HCT116 (cell line): ENCODE measurements at places on chromosomes 2 and 18. TPM values are rescaled to one million over a fixed set of nuclear protein-coding genes. Genes with fewer than 3 reads are reported as not detected.

- H3K36me3 ChIP-seq: no peaks in the 10 kb centered on the region
- peaks cover 76% of the 10 kb centered on the region for H3K27me3 ChIP-seq
- no peaks in the 10 kb centered on the region for H3K4me1 ChIP-seq
- no peak overlapping the region for H3K4me3 ChIP-seq
- no peak overlapping the region for H3K27ac ChIP-seq
Observed at GRCh38 chr2:239682518-239682917, 281.7 kb upstream of the HDAC4 start.

Gene CYP1B1
- total RNA-seq: 2.6 TPM

DNA sequence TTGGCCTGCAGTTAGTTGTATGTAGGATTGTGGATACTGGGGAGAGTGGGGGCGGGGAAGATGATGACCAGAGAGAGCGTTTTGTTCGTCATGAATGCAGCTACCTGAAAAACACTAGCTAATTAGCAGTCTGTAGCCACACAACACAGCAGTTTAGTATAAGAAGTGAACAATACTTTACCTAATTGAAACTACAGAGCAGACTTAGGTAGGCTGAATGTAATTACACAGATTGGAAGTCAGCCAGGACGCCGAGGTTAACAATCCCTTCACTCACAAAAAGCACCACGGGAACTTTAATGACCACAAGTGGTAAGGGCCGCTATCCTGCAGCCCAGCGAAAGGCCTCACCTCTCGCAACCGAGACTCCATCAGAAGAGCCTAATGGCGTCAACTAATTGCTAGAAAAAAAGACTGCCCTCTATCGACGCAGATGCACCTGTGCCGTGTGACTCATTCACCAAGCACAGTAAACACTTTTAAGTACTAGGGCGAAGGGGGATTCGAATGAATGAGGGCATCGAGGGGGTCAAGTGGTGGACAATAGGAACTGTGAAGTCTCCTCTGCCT is 591.0 kb downstream of the ARHGAP15 start:
- no peak overlapping the region for H3K4me3 ChIP-seq
- H3K4me1 ChIP-seq: no peaks in the 10 kb centered on the region
- no peaks in the 10 kb centered on the region for H3K36me3 ChIP-seq
- H3K27ac ChIP-seq: no peak overlapping the region
- no peaks in the 10 kb centered on the region for H3K27me3 ChIP-seq
- peak; percentile 7 for DNase-seq

DNA sequence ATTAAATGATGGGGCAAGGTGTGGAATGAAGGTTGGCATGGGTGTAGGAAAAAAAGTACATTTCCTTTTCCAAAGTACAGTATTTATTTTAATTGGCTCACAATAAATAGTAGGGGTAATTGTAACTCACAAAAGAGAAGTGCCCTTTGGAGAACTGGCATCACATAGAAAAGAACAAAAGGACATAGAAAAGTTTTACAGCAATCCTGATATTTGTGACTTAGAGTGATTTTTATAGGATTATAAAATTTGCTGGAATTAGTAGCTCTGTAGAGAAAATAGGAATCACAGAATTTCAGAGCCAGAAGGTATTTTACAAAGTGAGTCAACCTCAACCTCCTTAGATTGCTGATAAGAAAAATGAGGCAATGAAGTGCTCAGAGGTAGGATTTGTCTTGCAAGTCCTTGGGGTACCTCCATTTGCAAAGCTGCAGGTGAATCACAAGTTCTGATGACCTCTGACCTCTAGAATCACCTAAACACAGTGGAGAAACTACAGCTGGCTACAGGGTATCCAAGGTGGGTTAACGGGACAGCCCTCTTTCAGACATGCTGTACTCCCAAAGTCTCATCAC is 133.6 kb downstream of the SOCS6 start:
- H3K4me3 ChIP-seq: no peak overlapping the region
- H3K27me3 ChIP-seq: no peaks in the 10 kb centered on the region
- DNase-seq: peak; percentile 52
- no peaks in the 10 kb centered on the region for H3K36me3 ChIP-seq
- peaks cover 81% of the 10 kb centered on the region for H3K4me1 ChIP-seq
- H3K27ac ChIP-seq: peak overlapping the region; percentile 99

GRCh38 chr2:107062173-107062572 is 176.2 kb upstream of the ST6GAL2 start:
- H3K27ac ChIP-seq: no peak overlapping the region
- DNase-seq: no peak
- no peaks in the 10 kb centered on the region for H3K4me1 ChIP-seq
- H3K36me3 ChIP-seq: no peaks in the 10 kb centered on the region
- no peaks in the 10 kb centered on the region for H3K27me3 ChIP-seq
- H3K4me3 ChIP-seq: no peak overlapping the region

DNA sequence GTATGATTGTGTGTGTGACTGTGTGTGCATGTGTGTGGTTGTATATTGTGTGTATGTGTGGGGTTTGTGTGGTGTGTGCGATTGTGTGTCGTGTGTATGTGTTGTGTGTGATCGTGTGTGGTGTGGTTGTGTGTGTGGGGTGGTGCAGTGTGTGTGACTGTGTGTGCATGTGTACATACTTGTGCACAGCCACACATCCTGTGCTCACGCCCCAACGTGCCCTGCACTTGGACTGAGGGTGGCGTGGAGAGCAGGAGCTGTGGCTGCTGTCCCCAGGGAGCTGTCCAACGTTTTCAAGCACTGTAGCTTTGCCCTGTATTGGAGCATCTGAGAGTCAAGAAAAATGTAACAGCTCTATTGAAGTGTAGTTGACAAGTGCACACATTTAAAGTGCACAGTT is 243.2 kb upstream of the HDAC4 start:
- no peaks in the 10 kb centered on the region for H3K36me3 ChIP-seq
- no peak overlapping the region for H3K4me3 ChIP-seq
- no peak for DNase-seq
- H3K4me1 ChIP-seq: no peaks in the 10 kb centered on the region
- no peak overlapping the region for H3K27ac ChIP-seq

GRCh38 chr18:57087644-57088376 is 59.1 kb upstream of the BOD1L2 start:
- H3K4me1 ChIP-seq: peaks cover 14% of the 10 kb centered on the region
- no peak overlapping the region for H3K4me3 ChIP-seq
- no peaks in the 10 kb centered on the region for H3K36me3 ChIP-seq
- DNase-seq: peak; percentile 6
- H3K27me3 ChIP-seq: peaks cover 21% of the 10 kb centered on the region; the same call in 1 of the 2 replicates

Gene LRRTM1
- not detected for total RNA-seq

DNA sequence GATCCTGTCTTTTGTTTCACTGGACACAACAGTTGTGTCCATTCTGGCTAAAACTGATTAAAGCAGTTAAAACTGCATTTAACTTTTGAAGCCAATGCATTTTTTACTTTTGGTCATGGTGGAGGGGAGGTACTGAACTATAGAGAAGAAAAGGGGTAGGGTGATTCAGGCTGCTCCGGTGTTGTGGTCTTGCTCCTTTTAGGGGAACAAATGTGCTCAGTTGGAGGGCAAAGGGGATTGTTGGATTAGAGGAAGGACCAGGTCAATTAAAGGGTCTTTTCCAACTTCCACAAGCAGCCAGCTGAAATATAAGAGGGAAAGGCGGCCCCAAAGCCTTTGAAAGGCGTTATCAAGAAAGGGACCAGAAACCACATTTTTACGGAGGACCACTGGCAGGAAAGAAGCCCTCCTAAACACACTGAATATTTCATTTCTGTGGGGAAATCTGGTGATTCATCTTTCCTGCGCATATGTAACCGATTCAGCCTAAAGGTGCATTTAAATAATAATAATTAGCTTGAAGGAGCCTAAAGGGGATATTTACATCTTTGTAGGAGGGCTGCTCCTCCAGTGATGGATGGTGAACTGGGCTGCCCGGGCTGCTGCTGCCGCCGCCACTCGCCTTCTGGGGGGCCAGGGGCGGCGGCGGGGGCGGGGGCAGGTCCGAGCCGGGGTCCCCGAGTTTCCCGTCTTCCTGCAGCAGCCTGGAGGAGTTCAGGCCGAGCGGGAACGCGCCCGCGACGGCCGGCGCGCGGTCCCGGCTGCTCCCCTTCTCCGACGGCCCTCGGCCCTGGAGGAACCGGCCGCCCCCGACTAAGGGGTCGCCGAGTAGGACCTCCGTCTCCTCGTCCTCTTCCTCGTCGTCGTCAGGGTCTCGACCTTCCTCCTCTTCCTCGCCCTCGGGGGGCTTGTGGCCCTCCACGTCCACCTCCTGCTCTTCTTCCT is 5.2 kb downstream of the SKOR2 start:
- H3K36me3 ChIP-seq: no peaks in the 10 kb centered on the region
- H3K27me3 ChIP-seq: peaks cover 39% of the 10 kb centered on the region
- no peak overlapping the region for H3K4me3 ChIP-seq
- no peak overlapping the region for H3K27ac ChIP-seq

DNA sequence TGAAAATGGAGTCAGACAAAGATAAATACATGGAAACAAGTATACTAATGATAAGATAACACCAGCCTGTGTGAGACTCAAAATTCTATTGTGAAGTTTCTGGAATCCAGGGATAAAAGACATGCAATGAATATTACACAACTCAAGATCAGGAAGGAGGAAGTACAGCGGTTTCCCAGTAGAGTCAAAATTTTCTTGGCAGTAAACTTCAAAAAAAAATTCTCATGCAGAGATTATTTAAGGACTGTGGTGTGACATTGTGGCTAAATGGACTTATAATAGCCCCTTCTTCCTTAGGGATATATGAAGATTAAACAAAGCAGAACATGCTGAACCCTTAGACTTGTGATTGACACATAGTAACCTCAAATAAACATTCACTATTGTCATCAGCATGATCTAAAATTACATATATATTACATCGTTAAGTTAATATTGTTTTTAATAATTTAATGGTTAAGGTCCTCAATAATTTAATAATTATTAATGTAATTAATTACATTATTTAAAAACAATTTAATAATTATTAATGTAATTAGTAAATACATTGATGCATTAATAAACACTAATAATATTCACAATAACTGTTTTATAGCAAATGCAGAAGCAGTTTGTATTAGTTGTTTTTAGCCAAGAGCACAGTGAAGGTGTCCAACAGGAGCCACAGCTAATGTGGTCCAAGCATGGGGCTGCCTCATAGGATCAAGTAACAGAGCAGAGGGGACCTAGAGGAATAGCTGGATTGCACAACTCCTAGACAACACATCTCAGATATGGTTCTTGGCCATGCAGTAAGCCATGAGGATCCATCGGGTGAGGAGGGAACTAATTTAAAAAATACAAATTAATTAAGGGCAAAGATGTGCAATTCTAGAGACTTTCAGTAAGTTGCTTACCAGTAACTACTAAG is 77.3 kb downstream of the POLE4 start:
- no peaks in the 10 kb centered on the region for H3K36me3 ChIP-seq
- DNase-seq: no peak
- no peak overlapping the region for H3K27ac ChIP-seq
- H3K4me3 ChIP-seq: no peak overlapping the region

DNA sequence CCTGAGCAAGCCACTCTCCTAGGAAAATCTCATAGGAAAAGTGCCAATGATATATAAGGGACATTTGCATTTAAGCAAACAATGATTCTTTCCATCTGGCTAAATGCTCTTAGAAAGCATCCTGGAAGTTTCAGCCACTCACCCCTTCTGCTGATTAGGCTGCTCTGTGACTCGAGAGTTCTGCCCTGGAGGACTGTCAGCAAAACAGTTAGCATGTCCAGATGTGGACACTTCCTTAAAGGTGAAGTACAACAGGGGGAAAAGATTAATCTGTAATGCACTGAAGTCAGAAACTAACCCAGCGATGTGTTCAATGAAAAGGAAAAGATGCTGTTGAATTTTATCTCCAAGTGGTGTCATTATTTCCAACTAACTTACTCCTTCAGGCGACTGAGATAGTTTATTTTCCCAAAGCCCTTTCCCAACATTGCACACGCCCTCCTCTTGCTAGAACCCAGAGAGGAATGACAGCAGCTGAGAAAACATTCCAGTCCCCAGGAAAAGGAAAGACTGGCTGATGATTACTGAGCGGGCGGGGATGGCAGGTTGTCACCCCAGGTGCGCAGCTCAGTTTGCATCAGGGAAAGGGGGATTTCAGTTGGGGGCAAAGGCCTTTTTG is 214.0 kb downstream of the SS18 start:
- H3K27ac ChIP-seq: no peak overlapping the region
- no peak overlapping the region for H3K4me3 ChIP-seq
- DNase-seq: no peak
- H3K27me3 ChIP-seq: peaks cover 18% of the 10 kb centered on the region; the same call in 1 of the 2 replicates
- H3K36me3 ChIP-seq: no peaks in the 10 kb centered on the region

DNA sequence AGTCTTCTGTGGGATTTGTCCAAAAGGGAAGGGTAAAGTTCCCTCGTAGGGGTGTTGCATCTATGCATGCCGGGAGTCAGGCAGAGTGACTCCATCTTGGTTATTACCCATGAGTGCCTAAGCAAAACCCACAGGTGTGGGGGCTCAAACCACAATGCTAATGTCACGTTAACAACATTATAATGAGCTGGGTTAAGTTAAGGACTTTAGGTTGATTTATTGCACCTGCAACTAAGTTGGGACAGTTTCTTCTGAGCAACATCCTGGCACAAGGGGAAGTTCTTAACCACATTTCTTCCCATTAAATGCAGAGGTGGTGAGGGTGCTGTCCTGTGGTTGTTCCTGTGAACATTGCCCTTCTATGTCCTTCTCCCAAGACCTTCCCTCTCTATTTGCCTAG is 1596.8 kb upstream of the SLC39A10 start:
- H3K27me3 ChIP-seq: no peaks in the 10 kb centered on the region
- H3K36me3 ChIP-seq: no peaks in the 10 kb centered on the region

DNA sequence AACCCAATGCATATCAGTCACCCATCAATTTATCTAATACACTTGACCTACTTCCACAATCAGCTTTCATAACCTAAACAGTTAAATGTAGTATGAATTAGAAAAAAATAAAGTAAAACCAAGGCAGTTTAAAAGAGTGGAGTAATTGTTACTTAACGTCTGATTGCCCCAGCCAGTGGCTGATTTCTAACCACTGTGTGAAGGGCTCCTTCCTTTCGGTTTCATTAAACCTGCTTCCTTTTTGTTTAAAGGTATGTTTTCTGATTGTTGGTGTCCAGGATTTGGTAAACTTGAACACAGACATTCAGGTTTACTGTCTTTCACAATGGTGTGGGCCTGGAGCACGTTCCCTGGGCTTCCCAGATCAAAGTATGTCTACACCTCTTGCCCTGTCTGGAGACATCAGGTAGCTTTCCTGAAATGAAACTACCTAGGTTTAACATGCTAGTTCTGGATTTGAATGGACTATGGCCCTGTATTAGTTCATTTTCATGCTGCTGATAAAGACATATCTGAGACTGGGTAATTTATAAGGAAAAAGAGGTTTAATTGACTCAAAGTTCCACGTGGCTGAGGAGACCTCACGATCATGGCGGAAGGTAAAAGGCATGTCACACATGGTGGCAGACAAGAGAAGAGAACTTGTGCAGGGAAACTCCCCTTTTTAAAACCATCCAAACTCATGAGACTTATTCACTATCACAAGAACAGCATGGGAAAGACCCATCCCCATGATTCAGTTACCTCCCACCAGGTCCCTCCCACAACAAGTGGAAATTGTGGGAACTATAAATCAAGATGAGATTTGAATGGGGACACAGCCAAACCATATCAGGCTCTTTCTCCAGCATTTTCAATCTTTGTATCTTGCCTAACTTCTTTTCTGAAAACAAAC is 605.2 kb upstream of the ID2 start:
- no peak overlapping the region for H3K27ac ChIP-seq
- no peaks in the 10 kb centered on the region for H3K27me3 ChIP-seq
- H3K4me3 ChIP-seq: no peak overlapping the region
- no peak for DNase-seq

- no peaks in the 10 kb centered on the region for H3K27me3 ChIP-seq
- H3K36me3 ChIP-seq: no peaks in the 10 kb centered on the region
- no peak for DNase-seq
Observed at GRCh38 chr2:102968375-102968774, 206.5 kb downstream of the TMEM182 start.
